ENCODE measurements at places on chromosomes 5 and 9.

- DNase-seq, result no peak
Measured at GRCh38 chr5:65391591-65391990, 90.1 kb downstream of the ADAMTS6 start.

- DNase-seq, result no peak
Measured at GRCh38 chr5:31350395-31350794, 156.9 kb downstream of the CDH6 start.

GRCh38 chr5:102295534-102296177 is 428 bp downstream of the SLCO4C1 start:
- no peak for DNase-seq

GRCh38 chr5:43033841-43034590 is 6.1 kb downstream of the ANXA2R start:
- DNase-seq, result no peak

DNA sequence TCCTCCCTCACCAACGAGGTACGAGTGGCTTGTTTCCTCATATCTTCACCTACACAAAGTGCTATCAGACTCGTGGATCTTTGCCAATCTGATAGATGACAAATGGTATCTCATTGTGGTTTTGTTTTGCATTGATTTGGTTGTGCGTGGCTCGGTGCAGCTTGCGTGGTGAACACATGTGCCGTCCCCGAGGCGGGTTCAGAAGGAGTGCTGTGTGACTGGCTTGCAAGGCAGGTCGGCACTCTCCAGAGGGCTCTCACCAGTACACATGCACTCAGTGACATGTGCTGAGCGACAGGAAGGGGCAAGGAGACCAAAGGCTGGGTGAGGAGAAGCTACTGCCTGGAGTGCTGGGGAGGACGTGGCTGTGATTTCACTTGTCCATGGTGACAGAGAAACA is 95.3 kb upstream of the PITX1 start:
- no peak for DNase-seq

DNA sequence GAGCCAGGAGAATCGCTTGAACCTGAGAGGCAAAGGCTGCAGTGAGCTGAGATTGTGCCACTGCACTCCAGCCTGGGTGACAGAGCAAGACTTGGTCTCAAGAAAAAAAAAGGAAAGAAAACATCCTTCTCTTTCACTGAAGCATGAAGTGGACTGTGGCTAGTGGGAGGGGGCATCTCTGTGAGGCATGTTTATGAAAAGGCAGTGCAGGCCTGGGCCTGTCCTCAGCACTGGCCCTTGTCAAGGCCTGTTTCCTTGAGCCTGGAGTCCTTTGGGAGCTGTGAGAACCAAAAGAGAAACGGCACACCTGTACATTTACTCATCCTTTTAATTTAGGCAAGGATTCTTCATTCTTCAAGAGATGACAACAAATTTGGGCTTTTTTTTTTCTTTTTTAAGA is 18.3 kb upstream of the FUBP3 start:
- no peak for DNase-seq

GRCh38 chr5:181223058-181223728 is at the start of gene TRIM41:
TRIM41 (plus strand) TSS chr5:181223281; CDS start chr5:181224000, 719 bp downstream.
- DNase-seq, result peak; percentile 93

DNA sequence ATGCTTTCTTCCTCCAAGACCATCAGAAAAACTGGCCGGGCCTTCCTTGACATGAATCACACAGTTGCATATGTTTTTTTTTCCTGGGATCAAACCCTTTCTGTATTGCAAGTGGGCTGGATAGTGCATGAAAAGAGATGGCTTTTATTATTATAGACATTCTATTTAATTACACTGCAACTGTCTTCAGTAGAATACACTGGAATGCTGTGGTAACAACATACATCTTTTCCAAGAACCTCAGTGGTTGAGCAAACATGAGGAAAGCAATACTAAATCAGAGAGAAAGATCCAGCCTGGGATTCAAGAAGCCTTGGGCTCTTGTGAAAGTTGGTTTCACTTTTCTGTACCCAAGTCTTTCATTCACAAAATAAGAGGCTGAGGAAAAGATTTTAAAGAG is 193.0 kb downstream of the DMAC1 start:
- DNase-seq, result no peak

DNA sequence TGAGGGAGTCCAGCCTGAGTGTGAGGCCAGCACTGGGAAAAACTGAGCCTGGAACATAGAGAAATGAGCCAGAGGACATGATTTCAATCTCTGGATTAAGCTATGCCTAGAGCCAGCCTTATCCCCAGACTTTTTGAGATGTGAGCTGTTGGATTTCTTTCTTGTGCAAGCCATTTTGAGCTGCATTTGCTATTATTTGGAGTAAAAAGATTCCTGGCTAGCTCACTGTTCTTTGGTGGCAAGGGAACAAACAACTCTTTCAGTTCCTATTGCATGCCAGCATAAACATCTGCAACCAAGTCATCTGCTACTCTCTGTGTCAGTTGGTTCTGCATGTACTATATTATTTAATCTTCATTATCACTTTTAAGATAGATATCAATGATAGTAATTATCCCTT is 70.1 kb upstream of the MAN2A1 start:
- no peak for DNase-seq

DNA sequence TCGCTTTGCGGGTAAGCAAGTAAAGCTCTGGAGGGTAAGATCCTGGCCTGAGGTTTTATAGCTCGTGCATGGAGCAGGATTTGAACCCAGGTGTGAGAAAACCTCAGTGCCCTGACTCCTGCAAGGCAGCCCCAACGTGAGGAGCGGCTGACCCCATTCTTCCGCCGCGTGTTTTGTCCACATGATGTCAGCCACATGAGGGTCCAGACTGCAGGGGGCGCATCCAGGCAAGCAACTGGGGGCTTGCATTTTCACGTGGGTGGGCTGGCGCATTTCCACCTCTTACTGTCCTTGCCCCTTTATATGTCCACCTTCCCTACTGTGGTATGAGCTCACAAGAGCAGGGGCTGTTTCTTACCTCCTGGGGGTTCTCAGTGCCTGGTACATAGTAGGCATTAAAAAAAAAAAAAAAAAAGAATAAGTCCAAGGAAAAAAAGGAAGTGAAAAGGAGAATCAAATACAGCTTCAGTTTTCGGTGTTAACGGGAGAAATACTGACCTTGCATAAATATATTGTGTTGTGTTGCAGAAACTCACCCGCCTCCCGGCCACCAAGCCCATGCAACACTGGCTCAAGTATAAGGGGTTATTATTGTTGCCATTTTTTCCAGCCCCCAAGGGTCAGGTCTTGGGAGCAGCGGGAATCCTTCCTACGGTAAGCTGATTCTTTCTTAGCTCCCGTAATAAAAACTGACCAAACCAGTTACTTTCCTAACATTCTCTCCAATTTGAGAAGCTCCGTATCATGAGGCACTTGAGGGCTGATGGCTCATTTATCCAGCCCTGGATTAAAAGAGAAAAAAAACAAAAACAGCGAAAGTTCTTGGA is 15.0 kb downstream of the TLX3 start:
- DNase-seq, result no peak
